Stimulated activated CD4-positive, alpha-beta T cell treated with anti-CD3 and anti-CD28 coated beads, Interleukin-12 subunit alpha, Interleukin-12 subunit beta, amount 100 ng/mL, for 24 hours (primary cell): ENCODE measurements at places on chromosomes 11 and 22.

- DNase-seq, result no peak
Measured at GRCh38 chr22:49678842-49679170, 148.9 kb downstream of the BRD1 start.

DNA sequence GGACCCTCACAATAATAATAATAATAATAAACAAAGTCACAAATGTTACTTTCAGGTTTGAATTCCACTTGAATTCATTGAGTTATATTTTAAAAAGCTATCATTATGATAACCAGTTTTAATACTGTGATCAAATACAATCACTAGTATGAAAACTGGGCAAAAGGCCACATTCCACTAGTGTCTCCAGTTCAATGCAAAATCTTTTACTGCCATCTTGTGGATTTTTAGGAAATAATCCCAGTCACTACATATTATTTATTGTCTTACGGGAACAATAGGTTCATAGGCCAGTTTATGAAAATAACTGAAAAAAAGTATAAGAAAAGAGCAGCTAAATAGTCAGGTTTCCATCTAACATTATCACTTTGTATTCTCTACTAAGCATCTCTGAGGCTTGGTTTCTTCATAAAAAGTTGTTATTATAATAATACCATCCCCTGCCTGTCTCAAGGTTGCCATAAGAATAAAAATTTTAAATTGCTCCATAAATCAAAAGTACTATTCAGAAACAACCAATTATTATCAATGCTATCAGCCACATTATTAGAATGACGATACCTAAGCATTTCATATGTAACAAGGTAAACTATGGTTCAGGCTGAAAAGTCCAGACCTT, 533.9 kb upstream of the CCDC90B start:
- DNase-seq, result no peak

DNA sequence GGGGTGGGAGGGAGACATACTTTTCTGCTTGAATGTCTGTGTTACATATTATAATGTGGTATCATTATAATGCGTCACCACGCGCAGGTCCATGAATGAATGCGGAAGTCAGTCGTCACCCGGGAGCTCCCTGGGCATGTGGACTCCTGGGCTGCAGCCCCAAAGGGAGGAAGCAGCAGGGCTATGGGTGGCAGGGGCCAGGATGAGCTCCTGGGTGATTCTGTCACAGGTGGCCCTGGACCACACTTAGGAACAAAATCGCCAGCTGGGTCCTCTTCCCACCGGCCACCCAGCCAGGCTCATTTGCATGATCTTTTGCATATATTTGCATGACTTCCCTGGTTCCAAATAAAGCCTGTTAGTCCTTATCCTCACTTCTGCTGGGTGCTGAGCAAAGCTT, 51.2 kb downstream of the KCNJ4 start:
- DNase-seq, result no peak

DNA sequence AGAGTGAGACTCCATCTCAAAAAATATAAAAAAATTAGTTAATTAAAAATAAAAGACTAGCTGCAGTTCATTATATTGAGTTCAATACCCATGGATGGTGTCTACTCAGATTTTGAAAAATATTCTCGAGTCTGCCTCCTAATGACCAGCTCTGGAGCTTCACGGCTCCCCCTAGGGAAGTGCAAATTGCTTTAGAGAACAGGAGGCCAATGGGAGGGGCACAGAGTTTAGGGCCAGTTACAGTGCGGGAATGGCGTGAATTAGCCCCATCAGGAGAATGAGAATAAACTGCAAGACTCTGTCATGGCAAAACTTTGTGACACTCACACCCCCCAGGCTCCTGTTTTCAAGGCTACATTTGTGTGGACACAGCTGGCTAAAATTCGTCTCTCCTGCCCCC, 4.6 kb downstream of the FGF4 start:
- no peak for DNase-seq

DNA sequence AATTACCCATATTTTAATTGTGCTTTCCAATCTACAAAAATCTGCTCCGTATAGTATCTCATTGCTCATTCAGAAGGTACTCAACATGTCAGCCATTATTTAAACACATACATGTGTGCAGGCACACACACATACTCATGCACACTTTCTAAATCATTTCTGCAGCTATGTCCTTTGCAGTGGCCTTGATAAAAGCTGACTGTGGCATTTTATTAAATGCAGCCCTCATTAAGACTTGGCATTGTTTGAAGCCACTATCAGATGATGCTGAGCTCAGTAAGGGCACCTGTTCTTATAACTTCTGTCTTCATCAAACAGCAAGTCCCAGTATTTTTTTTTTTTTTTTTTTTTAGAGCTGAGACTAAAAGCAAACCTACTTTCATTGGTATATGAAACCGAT, 1071.9 kb upstream of the CCDC90B start:
- no peak for DNase-seq

- no peak for DNase-seq
Measured at GRCh38 chr11:45704635-45705034, 39.2 kb upstream of the CHST1 start.

DNA sequence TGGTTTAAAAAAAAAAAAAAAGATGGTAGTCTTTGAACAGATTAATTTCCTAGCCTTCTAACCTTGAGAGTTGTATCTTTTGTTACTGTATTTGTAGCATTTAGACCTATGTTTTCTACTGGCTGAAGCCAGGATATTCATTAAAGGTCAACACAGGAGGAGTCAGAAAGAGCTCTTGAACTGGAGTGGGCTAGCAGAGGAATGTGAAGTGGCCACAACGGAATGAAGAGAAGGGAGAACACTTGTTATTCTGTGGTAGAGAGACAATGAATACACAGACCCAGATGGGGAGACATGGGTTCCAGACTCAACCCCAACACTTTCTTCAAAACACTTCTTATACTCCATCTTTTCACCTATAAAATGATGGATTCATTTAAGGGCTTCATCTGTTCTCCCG, 88.1 kb downstream of the RELT start:
- DNase-seq, result no peak

DNA sequence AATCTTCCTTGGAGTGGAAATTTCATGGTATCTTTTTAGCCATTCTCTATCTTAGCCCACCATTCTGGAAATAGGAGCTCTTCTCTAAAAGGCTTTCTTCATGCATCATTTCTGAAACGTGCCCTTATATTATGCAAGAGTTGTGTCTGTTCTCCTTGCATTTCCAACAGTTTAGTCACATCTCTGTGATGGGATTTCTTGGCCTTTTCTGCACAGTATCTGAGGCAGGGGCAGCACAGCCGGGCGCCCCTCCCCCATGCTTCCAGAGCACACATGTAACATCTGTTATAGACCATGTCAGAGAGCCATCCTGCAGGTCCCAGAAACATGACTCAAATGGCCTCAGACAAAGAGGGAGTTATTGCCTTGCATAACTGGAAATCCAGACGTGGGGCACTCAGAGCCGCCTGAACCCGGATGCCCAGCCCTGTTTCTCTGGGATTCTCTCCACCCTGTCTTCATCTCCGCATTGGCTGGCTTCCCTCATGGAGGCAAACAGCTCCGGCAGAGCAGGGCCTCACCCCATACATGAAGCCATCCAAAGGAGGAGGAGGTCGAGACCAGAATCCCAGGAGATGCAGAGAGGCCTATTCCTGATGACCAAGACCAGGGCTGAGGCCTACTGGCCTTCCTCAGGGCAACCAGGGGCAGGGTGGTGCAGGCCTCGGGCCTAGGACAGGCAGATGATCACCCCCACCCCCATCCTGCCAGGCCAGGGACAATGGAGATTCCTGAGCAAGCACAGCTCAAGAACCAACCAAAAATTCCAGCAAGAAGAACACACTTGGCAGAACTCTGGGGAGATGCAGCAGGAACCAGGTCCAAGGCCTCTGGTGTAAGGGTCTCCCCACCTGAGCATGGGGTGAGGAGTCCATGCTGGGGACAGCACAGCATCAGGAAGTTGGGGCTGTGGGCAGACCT, 61.3 kb downstream of the IGLL5 start:
- DNase-seq, result no peak

DNA sequence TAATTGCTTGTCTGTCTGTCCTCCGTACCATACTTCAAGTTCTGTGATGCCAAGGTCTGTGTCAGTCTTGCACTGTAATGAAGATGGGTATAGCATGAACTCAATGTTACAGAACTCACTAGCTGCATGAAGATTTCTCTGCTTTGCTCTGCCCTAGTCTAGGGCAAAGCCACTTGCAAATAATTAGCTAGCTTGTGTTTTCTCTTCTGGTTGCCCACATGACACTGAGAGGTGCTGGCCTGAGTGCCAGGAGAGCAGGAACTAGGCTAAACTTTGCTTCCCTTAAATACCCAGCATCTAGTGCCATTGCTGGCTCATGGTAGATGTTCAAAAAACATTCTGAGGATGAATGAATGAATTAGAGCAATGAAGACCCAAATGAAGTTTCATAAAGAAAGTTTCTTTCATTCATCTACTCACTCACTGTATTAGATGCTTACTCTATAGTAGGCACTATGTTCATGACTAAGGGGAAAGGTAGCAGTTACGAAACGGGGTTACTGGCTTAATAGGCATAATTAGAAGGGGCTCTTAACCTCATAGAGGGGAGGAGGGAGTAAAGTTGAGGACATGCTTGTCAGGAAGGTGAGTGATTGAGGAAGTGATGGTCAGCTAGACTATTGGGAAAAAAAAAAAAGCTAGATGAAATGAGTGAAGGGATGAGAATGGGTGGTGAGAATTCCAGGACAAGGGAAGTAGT, 4.4 kb upstream of the ENDOD1 start:
- DNase-seq, result no peak

- no peak for DNase-seq
Measured at GRCh38 chr11:44199298-44199697, 103.8 kb downstream of the EXT2 start.

- DNase-seq, result no peak
Measured at GRCh38 chr22:30190574-30190973, 56.0 kb downstream of the LIF start.

- no peak for DNase-seq
Measured at GRCh38 chr11:1691878-1692707, 4.9 kb upstream of the KRTAP5-6 start.

DNA sequence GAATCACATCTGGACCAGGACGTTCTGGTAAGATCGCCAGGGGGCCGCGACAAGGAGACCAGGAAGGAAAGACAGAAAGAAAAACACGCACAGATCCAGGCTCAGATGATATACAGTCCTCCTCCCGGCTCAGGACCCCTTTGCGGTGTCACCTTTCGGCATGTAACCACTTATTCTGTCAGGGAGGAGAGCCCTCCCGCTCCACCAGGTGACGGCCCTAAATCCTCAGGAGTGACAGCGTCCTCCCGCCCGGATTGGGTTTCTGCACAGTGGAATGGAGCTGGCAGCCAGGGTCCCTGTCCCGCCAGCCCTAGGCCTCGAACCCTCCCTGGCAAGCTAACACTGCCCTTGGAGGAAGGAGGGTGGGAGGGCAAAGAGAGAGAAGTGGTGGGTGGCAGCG, 24.3 kb upstream of the KCNQ1OT1 start:
- DNase-seq, result no peak

DNA sequence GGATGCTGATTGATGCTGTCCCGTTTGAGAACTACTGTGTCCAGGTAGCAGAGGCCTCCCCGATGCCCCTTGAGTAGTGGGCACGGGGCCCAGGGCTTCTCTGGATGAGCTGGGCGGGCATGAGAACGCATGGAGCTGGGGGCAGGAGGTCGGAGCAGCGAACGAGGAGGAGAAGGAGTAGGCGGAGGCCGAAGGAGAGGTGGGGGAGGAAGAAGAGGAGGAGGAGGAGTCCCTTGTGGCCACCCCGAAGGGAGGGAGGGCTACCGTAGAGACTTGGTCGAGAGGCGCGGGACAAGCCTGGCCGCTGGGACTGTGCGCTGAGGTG, 62.9 kb downstream of the CRYBB2 start:
- DNase-seq, result no peak

- DNase-seq, result no peak
Measured at GRCh38 chr22:41539146-41540005, 4.9 kb downstream of the POLR3H start.

DNA sequence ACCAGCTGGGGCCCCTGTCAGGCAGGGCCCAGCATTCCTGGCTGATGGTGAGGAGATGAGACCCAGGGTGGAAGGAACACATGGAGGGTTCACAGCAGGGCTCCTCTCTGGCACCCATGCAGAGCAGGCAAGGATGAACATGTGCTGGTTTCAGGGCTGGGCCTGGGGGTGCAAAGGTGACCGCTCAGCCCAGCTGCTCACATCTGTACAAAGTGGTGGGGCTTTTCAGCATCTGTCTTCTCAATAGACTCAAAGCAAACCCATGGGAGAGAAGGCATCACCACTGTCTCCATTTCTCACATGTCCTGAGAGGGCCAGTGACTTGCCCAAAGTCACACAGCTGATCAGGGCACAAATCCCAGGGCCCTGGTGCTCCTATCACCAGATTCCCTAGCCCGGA, 27.3 kb upstream of the TCF20 start:
- no peak for DNase-seq

DNA sequence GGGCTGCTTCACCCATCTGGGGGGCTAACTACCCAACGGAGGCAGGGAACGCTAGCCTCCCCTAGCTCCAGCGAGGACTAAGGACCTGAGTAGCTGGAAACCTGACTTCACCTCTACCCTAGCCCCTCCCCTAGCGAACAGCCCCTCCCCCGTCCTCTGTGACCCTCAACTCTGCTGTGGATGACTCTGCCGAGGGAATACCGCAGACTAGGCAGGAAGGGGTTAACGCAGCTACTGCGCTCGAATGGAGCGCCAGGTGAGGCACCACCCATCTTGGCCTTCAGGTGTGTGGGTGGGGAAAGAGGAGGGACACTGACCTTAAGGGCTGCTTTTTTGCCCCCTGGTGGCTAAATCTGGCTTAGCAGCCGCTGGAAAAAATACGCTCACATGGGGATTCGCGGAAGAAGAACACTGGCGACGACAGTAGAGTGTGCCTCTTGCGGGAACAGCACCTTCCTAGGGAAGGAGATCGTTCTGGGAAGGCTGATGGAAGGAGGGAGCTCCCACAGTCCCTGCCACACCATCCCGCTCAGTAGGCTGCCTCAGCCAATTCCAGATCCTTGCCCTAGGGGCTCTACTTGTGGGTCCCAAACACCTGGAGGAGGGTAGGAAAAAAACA, 4.5 kb upstream of the BCL9L start:
- peak; percentile 69 for DNase-seq

DNA sequence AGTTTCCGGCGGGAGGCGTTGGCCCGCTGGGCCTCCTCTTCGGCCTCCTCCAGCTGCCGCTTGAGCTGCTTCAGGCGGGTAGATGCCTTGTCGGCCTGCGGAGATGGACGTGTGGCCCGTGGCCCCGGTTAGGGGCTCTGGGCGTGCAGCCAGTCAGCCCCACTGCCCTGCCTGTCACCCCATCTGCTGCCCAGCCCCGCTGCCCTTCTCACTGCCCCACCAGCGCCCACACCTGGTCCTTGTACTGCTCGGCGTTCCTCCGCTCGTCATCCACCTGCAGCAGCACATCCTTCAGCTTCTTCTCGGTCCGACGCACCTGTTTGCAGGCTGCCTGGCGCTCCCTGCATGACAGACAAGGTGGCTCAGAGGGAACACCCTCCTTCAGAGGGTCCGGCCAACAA, 31.2 kb downstream of the APOL1 start:
- no peak for DNase-seq

GRCh38 chr11:16779436-16779835, 41.0 kb downstream of the C11orf58 start:
- no peak for DNase-seq

DNA sequence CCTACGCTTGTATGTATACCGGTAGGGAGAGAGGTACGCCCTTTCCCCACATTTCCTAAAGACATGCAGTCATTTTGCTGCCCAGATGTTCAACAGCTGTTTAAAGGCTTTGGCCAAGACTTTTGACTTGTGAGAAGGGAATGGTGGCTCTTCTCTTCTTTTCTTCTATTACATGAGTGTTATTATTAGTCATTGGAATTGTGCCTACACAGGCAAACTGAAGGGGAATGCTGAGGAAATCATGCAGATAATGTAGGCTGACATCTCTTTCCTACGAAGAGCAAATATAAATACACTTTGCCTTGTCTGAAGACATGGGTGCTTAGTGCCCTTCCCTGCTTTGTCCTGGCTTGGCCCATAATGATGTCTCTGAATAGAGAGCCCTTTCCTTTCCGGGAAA, 194.3 kb upstream of the NARS2 start:
- no peak for DNase-seq
